ENCODE measurements at places on chromosomes 5 and 9.

- no peak for DNase-seq
These were observed 507 bp upstream of the GPSM1 start for GRCh38 chr9:136326761-136327303.

GRCh38 chr5:54383941-54384340 is 71.6 kb upstream of the HSPB3 start:
- no peak for DNase-seq

- no peak for DNase-seq
These were observed 138.5 kb downstream of the ARHGAP26 start for GRCh38 chr5:142908659-142909058.

GRCh38 chr5:40221796-40222195 is 457.9 kb upstream of the PTGER4 start:
- no peak for DNase-seq

DNA sequence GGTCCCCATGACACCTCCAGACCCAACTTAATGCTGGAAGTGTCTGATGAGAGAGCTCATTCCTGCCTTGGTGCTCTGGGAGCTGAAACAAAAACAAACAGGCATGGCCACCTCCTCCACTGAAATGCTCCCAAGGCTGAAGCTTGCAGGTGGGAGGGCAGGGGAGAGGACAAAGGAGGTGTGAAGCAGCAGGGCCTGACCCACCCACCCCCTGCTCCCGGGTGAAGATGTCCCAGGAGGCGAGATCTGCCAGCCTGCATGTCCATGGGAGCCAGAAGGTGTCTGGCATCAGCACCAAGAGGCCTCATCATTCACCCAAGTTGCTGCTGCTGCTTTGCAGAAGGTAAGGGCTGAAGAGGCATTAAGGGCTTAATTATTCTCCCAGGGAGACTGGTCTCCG is 4.2 kb upstream of the CCIN start:
- no peak for DNase-seq

GRCh38 chr5:139068494-139069151 is 129.5 kb downstream of the SIL1 start:
- DNase-seq: no peak

- DNase-seq: no peak
These were observed 45.7 kb downstream of the DPYSL3 start for GRCh38 chr5:147464211-147464610.

GRCh38 chr9:121823451-121824169 is 172.2 kb downstream of the DAB2IP start:
- peak; percentile 31 for DNase-seq

- DNase-seq: no peak
These were observed 32.4 kb upstream of the C5orf24 start for GRCh38 chr5:134813407-134813806.

- no peak for DNase-seq
These were observed 160.9 kb downstream of the CEP120 start for GRCh38 chr5:123262216-123262823.

DNA sequence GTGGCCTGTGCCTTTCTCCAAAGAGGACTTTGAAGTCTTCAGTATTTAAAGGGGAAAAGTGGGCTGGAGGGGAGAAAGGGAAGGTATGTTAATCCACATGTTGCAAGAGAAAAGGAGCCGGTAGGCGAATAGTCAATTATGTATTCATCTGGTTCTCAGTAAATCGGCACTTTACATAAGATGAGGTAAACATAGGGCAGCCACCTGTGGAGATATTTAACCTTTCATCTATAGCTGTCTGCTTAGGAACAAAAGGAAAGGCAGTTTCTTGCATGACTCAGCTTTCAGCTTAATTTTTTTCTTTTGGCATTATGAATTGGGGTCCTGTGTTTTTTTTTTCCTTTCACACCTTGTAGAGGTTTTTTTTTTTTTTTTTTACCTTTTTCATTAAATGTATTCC is 42.2 kb downstream of the FGD3 start:
- no peak for DNase-seq

DNA sequence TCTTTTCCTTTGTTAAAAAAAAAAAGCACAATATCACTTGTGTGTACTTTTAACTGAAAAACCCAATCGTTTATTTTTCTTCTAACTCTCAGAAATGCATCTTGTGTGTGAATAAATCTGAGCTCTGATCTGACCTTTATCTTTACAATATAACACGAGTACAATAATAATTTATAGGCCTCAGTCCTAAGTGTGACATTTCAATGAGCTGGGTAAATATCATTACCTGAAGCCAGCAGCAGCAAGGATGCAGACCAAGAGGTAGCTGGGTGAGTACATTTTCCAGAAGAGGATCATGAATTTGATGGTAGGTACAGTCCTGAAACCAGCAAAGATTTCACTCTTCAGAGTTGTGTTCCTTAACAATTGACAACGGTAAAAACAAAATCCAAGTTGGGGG is 264.0 kb upstream of the KIF2A start:
- DNase-seq: no peak

- DNase-seq: no peak
These were observed 111.2 kb downstream of the ATPSCKMT start for GRCh38 chr5:10138395-10139057.

DNA sequence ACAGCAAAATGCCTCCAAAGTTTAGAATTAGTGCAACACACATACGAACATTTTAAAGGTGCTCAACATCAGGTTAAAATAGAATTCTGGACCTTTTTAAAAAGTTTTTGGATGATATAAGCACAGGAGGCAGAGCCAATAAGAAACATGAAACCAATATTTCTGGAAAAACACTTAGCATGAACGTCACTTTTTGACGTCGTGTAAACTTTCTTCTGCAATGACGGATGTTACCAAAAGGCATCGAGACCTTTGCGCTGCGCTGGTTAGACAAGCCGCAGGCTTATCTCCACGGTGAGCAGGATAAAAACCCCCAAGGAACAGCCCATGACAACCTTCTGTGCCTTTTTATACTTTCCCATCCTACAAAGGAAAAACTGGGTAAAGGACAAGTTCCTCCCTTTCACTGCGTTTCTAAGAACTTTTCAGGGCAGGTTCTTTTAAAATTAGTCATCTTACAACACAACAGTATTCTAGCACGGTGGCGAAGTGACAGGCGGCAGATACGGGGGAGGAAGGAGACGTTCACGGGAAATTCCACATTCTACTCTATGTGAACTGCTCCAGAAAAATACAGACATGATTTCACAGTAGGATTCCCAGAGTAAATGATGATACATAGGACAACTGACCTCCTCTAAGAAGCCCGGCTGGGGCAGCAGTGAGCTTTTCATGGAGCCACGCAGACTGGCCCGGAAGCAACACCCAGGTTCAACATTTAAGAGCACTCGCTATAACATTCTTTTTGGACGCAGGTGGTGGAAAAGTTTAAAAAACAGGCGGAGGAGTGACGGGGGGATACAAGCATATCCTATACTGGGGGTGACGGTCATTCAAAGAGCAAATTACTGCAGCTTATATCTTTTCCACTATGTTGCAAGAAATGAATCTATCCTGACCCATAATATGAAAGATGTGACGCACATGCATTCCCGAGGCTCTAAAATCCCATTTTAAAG is 52.4 kb downstream of the USP20 start:
- peak; percentile 88 for DNase-seq

GRCh38 chr5:54742417-54742891 is 224.9 kb downstream of the SNX18 start:
- DNase-seq: no peak

GRCh38 chr9:136683755-136684154 is 3.5 kb downstream of the AGPAT2 start:
- DNase-seq: no peak

- no peak for DNase-seq
These were observed 33.7 kb upstream of the PRDM12 start for GRCh38 chr9:130630506-130631330.

- DNase-seq: no peak
These were observed 23.2 kb upstream of the TMEM250 start for GRCh38 chr9:136141682-136142413.

DNA sequence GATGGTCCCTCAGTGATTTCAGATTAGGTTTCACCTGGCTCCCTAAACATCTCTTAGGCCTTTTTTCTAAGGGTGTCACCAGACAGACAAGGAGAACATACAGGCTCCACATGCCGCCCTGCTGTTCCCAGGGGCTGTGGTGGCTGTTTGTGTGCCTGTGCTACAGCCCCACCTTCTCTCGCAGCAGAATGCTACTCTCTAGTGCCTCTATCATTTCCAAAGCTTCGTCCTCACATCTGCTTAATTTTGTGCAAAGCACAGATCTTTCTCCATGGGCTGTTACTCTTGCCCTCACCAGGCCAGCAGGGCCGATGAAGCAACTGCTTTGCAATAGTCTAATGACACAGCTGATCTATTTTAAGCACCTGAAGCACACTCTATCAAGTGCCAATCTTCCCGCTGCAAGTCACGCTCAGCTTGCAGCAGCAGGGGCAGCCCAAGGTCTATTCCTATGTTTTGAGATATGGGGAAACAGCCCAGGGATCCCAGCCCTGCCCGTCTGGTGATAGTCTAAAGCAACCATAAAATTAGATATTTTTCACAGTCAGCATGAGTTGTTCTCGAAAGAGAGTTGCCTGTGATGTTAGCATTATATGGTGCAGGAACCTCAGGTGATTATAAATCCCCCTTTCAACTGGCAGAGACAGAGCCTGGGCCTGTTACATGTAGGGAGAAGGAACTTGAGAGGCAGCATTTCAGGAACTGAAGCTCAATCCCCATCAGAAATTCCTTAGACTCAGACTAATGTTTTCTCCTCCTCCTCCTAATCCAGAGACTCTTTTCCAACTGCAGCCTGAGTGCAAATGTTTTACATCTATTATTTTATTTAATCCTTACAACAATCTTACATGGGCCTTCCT is 12.7 kb downstream of the ABLIM3 start:
- DNase-seq: no peak

DNA sequence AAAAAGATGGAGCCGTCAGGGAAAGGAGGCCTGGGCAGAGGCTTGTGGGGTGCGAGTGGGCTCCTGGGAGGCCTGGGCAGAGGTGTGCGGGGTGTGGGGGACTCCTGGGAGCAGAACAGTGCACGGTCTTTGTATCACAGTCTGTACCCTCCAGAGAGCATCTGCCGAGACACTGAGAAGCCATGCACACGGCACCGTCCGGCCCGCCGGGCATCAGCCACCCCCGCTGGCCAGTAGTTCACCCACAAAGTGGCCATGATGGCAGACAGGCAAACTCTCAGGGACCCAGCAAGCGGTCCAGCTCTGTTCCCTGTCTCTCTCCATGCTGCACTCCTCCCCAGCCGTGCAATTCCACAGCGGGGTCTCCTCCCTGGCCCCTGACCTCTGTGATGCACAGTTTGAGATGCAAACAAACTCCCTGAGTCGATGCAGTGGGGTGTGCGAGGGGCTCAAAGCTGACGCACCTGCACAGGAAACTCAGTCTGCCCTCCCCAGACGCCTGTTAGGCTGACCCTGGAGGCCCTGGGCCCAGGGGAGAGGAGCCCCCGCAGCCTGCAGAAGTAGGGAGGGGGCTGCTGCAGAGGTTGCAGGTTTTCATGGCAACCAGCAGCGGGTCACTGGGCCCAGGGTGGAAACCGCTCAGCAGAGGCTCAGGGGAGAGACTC is 9.1 kb upstream of the GPSM1 start:
- DNase-seq: no peak

DNA sequence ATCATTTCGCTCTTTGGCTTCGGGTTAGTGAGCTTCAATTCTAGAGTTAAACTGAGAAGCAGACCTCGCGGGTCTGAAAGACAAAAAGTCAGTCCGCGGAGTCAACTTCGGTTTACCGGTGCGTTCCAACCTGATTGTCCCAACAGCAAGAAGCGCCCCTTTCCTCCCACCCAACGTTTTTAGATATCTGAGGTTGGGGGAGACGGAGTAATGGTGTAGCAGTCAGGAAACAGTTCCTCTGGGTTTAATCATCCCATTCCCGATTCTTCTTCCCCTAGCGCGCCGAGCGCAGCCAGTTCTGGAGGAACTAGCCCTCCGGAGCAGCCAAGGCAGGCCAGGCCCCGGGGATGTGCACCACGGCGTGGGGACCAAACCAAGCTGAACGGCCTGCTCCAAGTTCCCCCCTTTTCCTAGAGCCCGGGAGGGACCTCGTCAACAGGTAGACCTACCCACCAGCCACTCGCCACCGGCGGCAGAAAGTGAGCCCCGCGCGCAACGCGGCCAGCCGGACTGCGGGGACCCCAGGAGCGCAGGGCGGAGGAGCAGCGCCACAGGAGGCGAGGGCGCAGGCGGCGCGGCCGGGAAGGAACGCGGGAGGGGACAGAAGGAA is 622 bp upstream of the ISL1 start:
- no peak for DNase-seq

DNA sequence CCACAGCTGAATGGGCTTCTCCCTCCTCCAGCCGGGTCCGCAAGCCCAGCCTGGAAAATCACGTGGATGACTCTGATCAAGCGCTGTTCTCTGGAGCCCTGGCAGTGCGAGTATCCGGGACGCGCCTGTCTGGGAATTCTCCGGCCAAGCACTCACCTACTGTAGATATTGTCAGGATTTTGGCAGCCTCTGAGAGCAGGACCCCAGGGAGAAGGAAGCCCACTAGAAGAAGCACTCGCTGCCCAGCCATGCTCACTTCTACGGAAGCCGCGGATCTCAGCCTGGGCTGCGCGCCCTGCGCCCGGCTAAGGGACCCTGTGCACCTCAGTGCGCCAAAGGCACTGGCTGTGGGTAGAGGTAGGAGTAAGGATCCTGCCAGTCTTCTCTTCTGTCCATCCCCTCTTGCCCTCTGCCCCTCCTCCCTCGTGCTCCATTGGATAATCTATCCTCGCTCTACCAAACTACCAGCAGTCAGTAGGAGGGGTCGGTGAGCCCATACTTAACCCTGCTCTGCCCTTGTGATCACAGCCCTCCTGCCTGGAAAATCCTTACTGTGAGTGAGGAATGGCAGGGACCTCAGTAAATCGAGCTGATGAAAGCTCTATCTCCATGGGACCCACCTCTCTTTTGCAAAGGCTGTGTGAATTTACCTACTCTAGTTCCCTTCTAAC is at the start of gene UGT3A2:
Gene UGT3A2, minus strand, starts transcription at position 343 of the 671 bp plus-strand sequence. Its CDS starts 93 bp downstream, at position 250.
- DNase-seq: no peak

DNA sequence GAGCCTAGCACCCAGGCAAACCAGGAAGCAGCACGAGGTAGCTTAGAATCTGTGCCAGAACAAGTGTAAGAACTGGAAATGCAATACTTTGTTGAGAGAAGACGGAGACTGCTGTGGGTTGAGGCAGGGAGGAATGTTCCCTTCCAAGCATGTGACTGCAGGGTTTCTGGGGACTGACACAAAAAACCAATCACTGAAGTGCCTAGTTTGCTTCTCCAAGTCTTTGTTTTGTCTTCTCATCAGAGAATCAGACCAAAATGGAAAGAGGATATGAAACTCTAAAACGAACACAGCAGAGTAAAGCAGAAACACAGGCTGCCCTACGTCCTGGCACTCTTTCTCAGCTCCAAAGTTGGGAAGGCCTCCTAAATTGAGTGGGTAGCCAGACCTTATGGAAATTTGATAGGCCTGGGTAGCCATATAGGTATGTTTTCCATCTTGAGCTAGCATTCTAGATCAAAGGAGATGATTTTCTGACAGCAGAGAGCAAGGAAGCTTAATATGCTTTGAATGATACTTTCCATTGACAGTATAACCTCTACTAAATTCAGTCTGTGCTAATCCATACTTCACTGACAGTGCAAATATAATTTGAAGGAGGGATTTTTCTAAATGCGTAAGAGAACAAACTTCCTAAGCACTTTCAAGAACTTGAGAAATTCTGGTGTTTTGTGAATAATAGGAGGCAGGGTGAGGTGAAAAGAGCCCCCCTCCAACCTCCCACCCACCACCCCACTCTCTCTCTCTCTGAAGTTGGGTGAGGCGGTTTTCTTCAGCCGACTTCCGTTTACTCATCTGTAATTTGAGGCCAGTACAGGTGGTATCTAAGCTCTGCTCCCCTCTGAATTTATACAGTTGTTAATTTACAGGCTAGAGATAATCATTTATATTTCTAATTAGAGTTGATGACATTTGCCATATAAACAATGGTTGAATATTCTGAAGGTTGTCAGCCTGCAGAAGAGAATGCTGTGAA is 5.5 kb downstream of the ADRB2 start:
- no peak for DNase-seq

- no peak for DNase-seq
These were observed 13.5 kb downstream of the POLR1E start for GRCh38 chr9:37499297-37499696.
